ENCODE measurements at places on chromosomes 5 and 9.
A peak's percentile ranks its signal among the peaks of the same experiment; 100 is the strongest.

DNA sequence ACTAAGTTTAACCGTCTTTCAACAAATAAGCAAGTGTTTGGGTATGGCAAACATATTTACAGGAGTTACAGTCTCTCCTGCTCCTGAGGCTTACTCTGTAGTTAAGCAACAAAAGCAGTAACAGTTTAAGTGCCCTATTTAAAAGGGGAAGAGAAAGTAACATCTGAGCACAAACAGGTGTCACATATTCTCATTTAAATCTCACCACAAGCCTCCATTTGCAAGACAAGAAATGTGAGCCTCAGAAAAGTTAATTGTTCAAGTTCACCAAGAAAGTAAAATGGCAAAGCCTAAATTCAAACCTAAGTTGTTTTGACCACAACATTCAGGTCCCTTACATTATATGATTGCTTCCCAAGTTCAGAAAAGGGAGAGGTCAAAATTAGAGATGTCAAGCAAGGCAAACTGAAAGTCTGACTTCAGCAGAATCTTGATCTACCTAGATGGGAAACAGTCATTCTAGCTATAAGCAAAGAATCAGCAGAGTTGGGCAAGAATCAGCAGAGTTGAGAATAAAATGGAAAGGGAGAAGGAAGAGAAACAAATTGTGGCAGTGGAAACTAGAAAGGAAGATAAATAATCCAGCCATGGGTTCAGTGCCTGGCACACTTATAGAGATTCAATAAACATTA, 93.4 kb downstream of the STRBP start:
- DNase-seq, result peak; percentile 67

- no peak for DNase-seq
Measured at GRCh38 chr9:133429641-133430161, 7.5 kb downstream of the ADAMTS13 start.

DNA sequence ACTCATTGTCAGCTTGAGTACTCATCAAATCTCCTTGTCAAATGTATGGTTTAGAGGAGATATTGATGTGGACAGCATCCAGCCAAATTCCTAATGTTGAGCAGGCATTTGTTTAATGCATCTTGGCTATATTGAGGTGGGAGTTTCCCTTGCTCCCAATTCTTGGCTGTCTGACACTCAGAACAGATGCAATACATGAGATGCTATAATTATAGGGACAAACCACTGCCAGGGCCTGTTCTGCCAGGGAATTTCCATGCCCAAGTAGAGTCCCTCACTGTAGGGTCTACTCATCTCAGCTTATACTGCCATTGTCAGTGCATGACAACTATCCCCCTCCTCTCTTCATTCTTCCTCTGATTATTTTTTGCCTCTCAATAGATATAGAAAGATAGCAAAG, 392.0 kb upstream of the KCNN2 start:
- no peak for DNase-seq

DNA sequence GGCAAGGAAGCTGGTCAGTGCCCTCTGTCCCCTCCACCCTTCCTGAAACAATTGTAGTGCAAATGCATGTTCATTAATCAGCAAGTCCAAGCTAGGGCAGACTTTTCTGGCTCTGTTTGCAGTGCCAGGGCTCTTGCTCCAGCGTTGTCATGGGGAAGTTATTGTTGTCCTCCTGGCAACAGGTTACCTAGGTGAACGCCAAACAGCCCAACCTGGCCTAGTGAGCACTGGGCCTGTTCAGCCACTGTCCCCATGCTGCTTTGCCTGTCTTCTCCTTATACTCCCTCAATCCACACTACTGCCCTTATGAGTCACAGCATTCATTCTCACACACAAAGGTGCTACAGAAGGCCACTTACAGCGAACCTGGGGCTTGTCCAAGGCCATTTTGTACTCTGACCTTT, 34.5 kb upstream of the GLIS3 start:
- no peak for DNase-seq

DNA sequence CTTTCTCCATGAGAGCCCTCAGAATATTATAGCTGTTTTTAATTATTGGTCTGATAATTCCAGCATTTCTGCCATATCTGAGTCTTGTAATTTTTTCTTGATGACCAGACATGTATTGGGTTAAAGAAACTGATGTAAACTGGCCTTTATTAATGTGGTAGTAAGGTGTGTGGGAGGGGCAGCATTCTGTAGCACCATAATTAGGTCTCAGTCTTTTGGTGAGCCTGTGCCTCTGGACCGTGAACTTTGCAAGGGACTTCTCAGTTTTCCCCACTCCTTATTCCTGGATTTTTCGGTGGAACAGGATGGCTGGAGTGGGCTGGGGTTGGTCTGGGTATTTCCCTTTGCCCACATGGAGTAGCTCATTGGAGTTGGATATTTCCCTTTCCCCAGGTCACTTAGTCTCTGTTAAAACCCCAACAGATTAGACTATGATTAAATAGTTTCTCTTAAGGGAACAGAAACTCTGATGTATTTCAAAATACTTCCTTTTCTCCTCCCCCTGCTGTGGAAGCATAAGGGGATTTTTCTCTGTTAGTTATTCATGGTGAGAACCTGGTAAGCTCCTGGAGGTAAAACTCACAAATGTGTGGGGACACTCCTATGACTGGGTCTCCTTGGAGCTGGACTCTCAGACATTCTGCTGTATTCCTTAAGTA, 52.4 kb downstream of the FSD1L start:
- DNase-seq, result peak; percentile 52

DNA sequence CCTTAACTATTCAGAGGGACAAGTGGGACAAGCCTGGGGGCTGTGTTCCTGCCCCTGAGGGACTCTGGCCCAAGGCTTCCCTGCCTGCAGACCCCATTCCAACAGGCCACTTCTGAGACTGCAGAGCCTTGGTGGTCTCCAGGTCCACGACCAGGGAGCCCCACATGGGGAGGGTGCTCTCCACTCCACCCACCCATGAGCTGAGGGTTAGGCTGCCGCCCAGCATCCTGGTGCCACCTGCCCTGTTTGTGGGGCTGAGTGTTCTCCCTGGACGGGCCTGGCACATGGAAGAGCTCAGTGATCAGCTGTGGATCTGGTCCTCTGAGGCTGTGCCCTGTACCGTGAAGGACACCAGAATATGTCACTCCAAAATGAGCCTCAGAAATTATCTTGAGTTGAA, 2.5 kb upstream of the ABO start:
- no peak for DNase-seq

DNA sequence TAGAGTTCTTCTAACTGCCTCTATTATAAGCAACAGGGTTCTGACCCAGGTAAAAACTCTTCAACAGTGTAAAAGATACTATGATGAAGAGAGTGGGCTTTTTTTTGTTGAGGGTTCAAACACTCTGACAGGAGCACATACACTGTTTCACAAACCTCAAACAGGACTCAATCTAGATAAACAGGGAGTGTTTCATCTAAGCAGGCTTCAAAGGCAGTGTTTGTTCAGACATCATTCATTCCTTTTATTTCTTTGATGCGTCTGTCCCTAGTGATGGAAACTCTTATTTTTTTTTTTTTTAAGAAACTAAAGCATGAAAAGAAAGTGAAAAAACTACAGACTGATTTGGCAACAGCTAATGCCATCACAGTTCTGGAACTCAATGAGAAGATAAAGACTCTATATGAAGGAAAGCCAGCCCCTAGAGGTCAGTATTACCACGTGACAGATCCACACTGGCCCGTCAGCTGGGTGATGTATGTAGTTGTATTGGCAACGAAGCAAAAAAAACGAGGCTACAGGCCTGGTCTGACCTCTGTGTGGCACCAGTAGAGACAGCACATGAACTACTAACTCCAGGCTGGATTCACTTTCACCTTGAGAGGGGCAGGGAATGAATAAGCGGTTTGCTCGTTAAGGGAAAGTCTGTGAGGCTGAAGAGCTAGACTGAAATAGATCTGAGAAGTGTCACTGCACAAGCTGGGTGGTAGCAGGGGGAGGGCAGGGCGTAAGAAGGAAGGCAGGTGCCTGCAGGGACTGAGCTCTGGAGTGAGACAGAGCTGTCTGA, 172.2 kb downstream of the CCDC192 start:
- DNase-seq, result peak; percentile 22

DNA sequence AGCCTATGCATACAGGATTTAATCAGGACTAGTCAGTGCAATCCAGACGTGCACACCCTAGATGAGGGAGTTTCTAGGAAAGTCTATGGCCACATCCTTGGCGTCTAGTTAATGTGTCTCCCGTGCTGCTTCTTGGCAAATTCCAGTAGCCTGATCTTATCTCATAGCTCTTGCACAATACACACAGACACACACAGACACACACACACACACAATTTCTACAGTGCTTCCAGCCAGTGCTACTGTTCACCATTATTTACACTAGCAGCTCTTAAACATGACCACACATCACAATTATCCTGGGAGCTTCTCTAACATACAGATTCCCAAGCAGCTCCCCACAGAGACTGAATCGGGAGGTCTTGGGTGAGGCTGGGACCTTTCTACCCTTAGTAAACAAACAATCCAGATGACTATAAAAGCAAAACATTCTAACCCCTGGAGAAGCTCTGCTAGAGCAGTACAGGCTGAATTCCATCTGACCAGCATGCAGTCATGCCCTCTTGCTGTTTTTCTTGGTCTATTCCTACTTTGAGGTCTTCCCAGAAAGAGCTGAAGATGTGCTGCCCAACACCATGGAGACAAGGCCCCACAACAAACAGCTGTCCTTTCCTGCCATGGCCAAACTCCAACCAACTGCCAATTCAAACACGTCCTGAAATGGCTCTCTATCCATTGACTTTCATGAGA, 236.6 kb downstream of the DEPDC1B start:
- DNase-seq, result no peak

DNA sequence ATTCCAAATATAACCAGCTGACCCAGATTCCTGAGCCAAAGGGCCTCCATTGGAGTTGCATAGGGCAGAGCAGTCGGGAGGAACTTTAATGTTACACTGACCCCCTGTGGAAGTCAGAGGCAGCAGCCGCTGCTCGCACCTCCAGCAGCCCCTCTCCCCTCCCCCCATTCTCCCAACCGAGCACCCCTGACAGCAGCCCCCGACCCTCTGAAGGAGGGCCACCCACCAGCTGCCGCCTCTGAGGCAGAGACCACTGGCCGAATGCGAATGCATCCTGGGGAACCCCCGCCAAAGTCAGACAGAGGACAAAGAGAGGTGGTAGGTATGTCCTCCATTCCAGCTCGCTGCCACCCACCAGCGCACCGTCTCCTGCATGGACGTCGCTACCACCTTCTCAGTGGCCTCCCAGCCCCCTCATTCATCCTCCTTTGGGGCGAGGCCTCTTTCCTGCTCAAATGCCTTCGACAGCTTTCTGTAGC, 231.0 kb downstream of the CDK5RAP2 start:
- peak; percentile 9 for DNase-seq

- DNase-seq, result no peak
Measured at GRCh38 chr5:98734646-98735045, 38.8 kb upstream of the RGMB start.

DNA sequence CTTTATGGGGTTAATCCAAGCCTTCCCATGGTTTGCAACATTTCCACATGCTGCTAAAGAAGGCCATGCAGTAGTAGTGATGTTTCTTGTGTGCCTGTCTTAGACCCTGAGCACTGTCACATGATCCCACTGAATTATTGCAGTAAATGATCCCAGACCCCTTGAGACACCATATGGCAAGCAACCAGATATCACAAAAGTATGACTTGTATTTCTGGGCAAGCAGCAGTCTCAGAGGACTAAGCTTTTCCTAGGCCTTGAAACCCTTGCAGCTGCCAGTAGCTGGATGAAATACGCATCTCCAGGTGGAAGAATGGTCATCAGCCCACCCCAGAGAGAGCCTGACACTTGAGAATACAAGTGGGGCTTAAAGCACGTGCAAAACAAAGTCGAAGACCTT, 41.8 kb downstream of the CDO1 start:
- no peak for DNase-seq

- no peak for DNase-seq
Measured at GRCh38 chr9:112175796-112176315, 759 bp upstream of the SUSD1 start.

GRCh38 chr5:38847559-38848347, 1.9 kb downstream of the OSMR start:
- DNase-seq, result no peak

DNA sequence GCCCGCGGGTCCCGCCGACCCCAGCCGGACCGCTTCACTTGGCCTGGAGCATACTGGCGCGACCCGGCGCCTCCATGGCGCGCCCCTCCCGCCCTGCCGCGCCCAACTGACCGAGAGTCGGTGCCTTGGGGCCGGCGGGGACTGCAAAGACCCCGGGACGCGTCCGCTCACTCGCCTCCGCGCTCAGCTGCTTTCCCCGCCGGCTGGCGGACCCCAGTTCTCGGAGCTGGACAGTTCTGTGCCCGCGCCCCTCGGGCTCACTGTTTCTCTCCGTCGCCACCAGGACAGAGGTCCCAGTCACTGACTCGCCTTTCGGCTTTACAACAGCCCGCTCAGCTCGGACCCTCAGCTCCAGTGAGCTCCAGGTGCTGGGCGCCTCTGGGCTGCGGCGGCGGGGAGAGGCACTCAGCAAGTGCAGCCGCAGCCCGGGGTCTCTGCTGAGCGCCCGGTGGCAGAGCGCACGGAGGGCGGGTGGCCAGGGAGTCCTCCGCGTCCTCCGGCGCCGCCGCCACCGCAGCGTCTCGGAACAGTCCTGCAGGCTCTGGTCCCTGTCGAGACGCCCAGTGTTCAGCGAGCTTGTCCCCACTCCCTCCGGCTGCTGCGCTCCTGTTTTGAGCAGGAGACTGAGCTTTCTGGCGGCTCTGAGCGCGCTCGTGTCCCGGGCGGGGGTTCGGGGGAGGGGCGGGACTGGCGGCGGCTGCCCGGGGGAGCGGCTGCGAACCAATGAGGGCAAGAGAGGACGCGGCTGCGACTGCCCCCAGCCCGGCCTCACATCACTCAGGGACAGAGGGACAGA, at the start of gene SMIM32:
SMIM32 (minus strand) TSS at position 637 of the 796 bp plus-strand sequence. CDS start 638 bp downstream, outside the sequence.
- peak; percentile 19 for DNase-seq

- DNase-seq, result no peak
Measured at GRCh38 chr5:115170929-115171510, 1.3 kb upstream of the TRIM36 start.

GRCh38 chr9:136722093-136722968, 10.0 kb downstream of the DIPK1B start:
- no peak for DNase-seq

GRCh38 chr5:675111-675870, 17.9 kb downstream of the TPPP start:
- no peak for DNase-seq

GRCh38 chr9:130471411-130472183, 26.8 kb downstream of the ASS1 start:
- DNase-seq, result no peak

DNA sequence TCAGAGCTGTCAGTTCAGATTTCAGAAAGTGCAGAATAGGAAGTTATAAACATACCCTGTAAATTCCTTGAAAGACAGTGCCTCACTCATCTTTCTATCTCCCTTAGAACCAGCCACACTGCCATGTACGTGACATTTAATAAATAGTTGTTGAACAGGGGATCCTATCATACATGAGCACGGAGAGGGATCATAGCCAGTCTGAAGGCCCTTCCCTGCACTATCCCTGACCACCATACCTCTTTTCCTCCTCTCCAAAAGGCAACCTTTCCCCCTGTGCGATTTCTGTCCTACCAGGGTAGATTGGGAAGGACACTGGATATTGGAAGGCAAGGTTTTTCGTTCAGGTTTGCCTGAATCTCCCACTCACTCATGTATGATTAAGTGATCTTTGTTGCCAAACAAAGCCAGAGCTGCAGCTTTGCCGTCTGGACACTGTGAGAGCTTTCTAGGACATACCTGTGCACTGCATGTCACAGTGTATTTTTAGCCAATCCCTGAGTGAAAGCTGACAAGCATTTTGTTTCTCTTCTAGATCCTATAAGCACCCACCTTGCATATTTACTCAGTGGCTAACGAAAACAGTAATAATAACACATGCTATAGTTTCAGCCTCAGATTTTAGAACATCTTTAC, 986.5 kb upstream of the WWC1 start:
- DNase-seq, result no peak

- DNase-seq, result no peak
Measured at GRCh38 chr9:124045076-124045829, 33.7 kb downstream of the LHX2 start.

Measured in GM06990 (cell line).